GM23338 (cell line): ENCODE measurements at places on chromosomes 3 and 15.

GRCh38 chr15:59699810-59700431, 10.8 kb upstream of the BNIP2 start:
- no peak for DNase-seq

- peak; percentile 87 for DNase-seq
Measured at GRCh38 chr15:55526559-55527036, 18.6 kb upstream of the DNAAF4 start.

- DNase-seq = no peak
Measured at GRCh38 chr3:114848082-114848481, 299.0 kb downstream of the ZBTB20 start.

GRCh38 chr3:105780107-105780506, 88.7 kb downstream of the CBLB start:
- no peak for DNase-seq

DNA sequence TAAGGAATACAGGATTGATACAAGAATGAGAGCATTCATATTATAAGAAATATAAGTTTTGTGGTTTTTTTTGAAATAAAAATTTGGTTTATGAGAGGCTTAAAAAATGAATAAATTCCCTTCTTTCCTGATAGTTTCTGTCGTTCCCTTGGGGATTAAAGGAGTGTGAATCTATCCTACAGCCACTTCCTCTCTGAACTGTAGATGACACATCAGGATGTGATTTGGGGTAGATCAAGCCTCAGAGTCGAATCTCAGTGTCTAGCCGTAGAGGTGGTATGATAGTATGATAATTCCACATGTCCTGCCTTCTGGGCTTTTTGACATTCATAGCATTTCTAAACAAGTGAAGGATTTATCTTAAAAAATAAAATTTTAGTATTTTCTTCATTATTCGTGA, 343.1 kb downstream of the LPP start:
- DNase-seq = no peak

DNA sequence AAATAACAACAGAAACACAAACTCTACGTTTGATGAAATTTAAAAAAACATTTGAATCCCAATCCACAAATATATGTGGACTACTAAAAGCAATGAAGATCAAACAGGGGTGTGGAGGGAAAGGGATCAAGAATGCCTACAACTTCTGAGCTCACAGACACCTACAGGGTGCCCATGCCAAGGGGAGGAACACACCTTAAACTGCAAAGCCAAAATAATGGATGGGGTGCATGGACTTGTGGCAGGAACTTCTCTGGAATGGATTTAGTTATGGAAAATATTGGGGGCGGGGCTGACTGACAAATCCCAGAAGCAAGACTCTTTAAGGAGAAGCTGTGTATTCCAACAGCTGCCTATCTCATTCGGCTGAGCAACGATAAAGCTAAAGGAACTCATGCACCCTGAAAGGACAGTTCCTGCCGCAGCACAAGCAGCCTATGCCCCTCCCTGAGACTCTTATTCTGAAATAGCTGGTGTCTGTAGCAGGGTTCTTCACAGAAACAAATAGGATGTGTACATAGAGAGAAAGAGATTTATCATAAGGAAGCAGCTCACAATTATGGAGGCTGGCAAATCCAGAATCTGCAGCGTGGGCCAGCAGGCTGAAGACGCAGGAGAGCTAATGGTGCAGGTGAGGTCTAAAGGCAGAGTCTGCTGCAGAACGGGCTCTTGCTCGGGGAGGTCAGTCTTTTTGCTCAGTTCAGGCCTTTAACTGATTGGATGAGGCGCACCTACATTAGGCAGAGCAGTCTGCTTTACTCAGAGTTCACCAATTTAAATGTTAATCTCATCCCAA, 24.5 kb upstream of the PLA2G4D start:
- peak; percentile 59 for DNase-seq

- no peak for DNase-seq
Measured at GRCh38 chr15:81940467-81941451, 105.1 kb downstream of the MEX3B start.

DNA sequence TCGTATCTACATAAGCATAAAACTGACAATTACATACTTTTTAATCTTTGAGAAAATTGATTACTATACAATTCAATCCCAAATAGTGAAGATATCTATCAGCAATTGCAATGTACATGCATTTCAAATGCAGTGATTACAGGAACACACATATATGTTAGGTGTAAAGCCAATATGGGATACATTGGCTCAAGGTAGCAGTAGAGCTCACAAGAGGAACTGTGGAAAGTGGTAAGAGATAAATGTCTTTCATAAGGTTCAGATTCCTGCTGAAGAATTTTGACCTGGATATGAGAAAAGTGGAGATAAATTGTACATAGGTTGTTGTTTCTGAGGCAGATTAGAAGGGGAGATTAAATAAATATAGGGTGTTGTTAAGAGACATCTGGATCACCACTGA, 1280.5 kb downstream of the OTOL1 start:
- DNase-seq = no peak

DNA sequence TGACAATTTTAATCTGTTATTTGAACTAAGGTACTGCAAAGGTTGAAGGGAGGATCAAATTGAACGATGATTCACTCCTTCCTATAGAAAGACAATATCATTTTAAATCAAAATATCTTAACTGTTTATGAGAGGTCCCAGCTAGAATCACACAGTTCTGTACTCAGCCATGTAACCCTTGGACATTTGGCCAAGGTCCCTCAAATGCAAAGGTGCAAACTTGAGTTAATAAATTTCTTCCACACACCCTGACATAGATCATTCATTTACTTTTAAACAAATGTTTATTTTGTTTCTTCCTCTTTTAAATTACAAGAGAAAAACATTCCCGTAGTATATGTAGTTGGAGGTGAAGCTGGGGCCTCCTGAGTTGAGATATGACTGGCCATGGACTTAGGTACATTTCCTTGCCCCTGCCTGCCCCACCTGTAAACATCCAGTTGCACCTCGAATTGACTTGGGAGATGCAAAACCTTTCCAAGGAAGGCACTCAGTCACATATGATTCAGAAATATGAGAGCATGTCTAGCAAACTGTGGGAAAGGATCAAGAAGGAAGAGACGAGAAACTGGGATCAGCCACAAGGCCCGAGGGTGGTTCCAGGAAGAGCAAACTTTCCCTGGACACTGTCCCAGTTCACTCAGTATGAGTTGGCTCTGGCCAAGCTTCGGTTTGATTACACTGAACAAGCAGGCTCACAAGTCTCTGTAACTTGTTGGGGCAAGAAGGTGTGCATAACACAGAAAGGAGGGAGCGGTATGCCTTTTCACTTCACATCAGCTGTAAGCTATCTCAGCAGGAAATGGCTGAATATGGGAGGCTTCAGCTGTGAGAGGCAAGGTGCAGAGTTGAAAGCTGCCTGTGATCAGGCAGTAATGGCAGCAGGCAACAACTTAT, 6.7 kb downstream of the TNFSF10 start:
- DNase-seq = no peak

DNA sequence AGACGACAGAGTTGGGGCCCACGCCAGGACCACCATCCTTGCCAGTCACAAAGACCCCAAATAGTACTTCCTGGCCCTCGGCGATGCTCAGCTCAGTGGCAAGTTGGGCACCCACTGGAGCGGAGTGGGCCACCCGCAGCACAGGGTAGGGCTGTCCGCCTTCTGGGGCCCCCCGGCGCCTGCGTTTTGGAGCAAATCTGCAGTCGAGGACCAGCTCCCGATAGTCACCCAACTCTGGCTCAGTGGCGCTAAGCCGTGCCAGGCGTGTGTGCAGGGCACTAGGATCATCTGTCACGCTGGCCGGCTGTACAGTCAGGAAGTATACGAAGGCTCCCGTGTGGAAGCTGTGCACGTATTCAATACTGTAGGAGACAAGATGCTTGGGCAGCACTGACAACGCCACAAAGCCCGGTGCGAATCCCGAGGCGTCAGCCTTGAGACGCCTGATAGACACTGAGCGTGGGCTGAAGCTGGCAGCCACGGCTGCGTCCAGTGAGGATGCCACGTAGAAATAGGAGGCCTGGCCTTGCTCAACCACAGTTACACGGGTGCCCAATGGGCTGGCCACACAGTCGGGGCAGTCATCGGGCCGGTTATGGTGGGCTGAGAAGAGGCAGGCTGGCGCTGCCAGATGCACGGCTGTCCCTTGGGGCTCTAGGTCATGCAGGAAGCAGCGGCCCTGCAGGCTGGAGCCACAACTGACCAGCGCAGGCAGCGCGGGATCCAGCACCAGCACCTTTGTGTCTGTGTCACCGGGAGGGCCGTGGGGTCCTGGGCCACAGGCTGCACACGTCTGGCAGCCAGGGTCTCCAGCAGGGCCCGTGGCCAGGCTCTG, 945 bp downstream of the MST1R start:
- DNase-seq = no peak

GRCh38 chr3:176992565-176992964, 204.7 kb downstream of the TBL1XR1 start:
- DNase-seq = no peak

- no peak for DNase-seq
Measured at GRCh38 chr3:140421884-140422283, 256.0 kb upstream of the TRIM42 start.

DNA sequence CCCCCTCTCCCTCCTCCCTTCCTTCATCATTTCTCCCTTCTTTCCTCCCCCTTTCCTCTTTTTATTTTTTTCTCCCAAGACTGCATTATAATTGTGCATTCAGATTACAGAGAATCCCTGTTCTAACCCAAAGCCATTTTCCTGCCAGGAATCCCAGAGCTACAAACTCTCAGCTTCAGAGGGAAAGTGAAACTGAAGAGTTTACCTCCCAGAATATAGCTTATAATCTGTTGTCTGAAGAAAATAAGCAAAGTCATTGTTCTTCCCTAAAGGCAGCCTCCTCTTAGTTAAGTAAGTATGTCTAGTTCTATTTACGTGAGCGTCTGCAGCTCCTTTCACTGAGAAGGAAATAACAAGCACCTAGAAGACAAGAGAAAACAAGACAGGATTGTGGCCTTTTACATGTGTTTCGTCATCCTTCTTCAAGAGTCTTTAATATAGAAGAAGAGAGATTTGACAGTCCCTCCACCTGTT, 97.2 kb downstream of the CHST2 start:
- DNase-seq = no peak

- DNase-seq = no peak
Measured at GRCh38 chr15:38876621-38877020, 312.0 kb upstream of the RASGRP1 start.

DNA sequence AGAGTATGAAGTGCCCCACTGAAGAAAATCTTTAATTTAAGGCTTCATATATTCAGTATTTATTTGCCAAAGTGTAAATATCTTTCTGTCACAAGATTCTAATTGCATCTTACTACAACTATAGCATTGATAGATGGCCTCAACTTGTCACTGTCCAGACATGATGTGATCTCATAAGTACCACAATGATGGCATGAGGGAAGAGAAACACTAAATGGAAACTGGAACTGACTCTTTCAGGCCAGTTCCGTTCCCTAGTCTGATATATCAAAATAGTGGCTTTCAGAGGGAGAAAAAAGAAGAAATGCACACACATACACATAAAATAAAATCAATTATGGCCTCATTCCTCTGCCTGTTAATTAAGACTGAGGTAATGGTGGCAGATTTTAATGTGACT, 615.7 kb downstream of the TBL1XR1 start:
- no peak for DNase-seq

- no peak for DNase-seq
Measured at GRCh38 chr3:189684317-189684716, 53.1 kb downstream of the TP63 start.

- peak; percentile 93 for DNase-seq
Measured at GRCh38 chr3:9809615-9810432, at the start of gene TTLL3. TSS of gene TTLL3 (plus strand) at chr3:9810262. CDS start at chr3:9810662, 400 bp downstream.

GRCh38 chr3:15044326-15044725, 20.8 kb downstream of the MRPS25 start:
- no peak for DNase-seq

GRCh38 chr15:75659141-75659771, 11.5 kb downstream of the SNX33 start:
- DNase-seq = no peak

GRCh38 chr3:193040836-193041672, 123.4 kb upstream of the MB21D2 start:
- peak; percentile 79 for DNase-seq

DNA sequence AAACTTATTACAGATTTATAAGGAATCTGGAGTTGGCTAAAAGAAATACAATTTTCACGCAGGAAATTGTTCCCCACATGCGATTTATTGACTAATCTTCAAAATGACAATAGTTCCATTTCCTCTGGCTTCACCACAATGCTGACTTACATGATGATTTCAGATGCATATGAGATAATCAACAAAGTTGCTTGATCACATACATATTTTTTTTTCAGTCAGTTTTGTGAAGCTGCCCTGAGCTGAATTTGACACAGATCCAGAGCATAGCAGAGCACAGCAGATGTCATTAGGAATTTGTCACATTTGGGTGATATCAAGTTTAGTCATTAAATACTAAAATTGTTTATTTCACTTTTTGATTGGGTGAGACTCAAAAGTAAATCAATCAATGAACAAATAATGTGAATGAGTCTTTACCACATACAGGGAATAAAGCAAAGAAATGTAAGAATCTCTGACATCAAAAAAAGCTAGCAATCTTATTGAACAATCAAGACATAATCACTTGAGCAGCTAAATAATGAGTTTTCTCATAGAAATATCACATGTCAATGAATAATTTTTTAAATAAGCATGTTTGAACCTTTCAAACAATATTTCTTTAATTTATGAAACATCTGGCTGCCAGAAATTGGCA, 18.3 kb downstream of the CPB1 start:
- no peak for DNase-seq

- DNase-seq = no peak
Measured at GRCh38 chr15:27463525-27464088, 492.6 kb downstream of the GABRG3 start.

- DNase-seq = peak; percentile 72
Measured at GRCh38 chr3:150736316-150736719, 26.7 kb downstream of the SIAH2 start.

- no peak for DNase-seq
Measured at GRCh38 chr3:15096046-15096445, 2.9 kb downstream of the RBSN start.

DNA sequence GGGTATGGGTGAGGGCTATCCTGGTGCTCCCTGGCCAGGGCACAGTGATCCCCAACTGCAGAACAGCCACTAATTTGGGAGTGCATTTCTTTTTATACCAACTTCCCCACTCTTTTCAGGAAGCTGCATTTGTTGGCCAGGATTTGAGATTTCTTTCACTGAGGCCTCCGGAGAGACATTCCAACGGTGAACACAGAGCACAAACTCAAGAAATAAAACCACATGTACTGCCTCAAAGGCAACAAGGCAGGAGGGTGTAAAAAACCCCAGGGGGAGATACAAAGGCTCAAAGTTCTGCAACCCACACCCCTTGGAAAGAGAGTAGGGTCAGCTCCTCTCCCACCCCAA, 65.3 kb downstream of the CPN2 start:
- DNase-seq = no peak

GRCh38 chr3:172323894-172324610, 124.2 kb downstream of the GHSR start:
- no peak for DNase-seq

- DNase-seq = peak; percentile 75
Measured at GRCh38 chr15:65365229-65365628, 12.6 kb downstream of the IGDCC3 start.

DNA sequence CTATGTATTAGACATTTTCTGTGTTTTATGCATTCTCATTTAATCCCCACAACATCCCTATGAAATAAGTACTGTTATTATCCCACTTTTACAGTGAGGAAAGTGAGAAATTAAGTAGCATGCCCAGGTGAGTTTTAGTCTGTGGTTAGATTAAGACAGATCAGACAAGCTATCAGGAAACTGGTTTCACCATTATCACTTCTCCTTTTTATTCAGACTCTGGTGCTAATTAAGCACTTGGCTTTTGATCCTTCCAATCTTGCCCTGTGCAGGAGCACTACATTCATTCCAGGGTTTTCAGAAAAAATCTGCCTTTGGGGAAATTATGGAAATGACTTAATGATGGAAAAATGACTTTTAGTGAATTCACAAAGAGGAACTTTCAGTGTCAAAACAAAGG, 115.2 kb downstream of the TMEM108 start:
- no peak for DNase-seq
